ENCODE measurements at places on chromosomes 2 and 18.

DNA sequence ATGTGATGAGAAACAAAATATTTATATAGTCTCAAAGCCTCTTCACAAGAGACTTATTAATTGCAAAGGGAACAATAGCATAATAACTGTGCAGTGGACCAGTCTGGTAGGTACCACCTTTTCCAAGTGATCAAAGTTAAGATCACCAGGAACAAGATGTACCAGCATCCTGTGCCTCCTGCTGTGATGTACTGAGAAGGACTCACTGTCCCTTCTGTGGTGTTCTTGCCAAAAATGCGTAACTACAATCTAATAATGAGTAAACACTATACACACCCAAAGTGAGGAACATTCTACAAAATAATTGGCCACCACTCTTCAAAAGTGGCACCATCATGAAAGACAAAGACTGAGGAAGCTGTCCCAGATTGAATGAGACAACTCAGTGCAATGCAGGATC lies 14.5 kb downstream of the GNLY start:
- no peak for DNase-seq

DNA sequence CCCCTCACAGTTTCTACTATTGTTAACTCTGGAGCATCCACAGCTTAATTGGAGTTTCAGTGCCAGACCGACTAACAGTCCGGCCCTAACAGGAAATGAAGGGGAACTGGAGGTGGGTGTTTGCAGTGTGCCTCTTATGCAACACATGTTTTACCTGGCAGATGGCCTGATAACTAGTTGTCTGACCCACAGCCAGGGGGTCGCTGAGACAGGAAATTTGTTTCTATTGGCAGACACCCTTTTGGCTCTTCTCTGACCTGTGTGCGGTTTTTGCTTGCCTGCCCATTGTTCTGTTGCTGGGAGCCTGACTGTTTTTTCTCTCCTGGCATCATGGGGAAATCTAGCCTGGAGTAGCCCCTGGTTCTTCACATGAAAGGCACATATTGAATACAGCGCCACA lies 1329.8 kb downstream of the DSC3 start:
- DNase-seq = no peak

GRCh38 chr2:238861766-238862315 lies 14.0 kb downstream of the TWIST2 start:
- no peak for DNase-seq

GRCh38 chr2:119339562-119339923 lies 27.1 kb downstream of the C2orf76 start:
- DNase-seq = no peak

DNA sequence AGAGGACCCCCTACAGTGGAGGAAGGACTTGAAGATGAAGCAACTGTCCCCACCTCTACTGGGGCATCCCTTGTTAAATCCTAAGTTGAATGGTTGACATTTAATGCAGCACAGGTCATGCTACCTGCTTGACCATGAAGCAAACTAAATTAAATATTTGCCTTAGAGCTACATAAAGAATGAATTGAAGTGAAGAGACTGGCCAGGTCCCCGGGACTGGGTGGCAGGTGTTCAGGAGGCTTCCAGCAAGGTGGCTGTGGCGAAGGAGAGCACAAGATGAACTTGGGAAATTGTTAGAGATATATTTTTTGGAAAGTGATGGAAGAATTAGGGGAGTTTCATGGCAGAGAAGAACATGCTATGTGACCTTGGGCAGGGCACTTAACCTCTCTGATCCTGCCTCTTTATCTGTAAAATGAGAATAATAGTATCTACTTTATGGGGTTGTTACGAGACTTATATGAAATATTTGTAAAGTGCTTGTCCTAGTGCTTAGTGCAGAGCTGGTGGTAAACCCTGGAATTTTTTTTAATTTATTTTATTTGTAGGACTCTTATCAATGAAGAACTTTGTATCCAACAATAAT lies 37.3 kb downstream of the EFR3B start:
- DNase-seq = no peak

GRCh38 chr2:79612999-79613398 lies 100.1 kb downstream of the CTNNA2 start:
- no peak for DNase-seq

GRCh38 chr2:180871649-180872048 lies 108.8 kb upstream of the UBE2E3 start:
- no peak for DNase-seq

DNA sequence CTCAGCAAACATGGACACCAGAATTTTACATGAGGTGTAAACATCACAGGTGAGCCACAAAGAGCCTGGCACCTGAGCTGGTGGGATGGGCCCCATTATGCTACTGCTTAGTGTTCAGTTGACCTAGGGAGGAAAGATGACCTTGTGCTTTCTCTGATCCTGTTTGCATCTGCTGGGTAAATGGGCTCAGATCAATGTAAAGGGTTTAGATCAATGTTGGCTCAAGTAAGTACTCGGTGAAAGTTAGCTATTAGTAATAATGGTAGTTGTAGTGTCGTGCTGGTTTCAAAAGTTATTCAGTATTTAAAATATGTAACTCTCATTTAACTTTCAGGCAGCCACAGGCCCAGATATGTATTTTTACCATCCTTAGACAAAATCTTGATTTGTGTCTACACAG lies 19.8 kb downstream of the ABHD3 start:
- peak; percentile 24 for DNase-seq

DNA sequence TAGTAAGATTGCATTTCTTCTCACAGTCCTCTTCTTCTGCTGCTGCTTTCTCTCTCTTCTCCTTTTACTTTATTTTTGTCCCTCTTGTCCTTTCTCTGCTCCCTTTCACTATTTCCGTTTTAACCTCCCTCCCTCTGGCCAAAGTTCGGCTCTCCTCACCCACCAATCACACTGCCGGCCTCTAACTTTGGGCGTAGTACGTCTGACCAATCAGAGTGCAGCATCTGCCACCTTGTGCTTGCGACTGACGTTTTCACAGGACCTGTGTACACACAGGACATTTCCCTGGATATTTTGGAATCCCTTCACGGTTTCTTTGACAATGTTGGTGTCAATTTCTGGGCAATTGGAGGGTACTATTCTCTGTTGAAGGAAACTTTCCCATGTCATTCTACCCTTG lies 22.6 kb upstream of the ICOS start:
- DNase-seq = no peak

GRCh38 chr2:219218217-219218731 lies 484 bp downstream of the ABCB6 start:
- no peak for DNase-seq

DNA sequence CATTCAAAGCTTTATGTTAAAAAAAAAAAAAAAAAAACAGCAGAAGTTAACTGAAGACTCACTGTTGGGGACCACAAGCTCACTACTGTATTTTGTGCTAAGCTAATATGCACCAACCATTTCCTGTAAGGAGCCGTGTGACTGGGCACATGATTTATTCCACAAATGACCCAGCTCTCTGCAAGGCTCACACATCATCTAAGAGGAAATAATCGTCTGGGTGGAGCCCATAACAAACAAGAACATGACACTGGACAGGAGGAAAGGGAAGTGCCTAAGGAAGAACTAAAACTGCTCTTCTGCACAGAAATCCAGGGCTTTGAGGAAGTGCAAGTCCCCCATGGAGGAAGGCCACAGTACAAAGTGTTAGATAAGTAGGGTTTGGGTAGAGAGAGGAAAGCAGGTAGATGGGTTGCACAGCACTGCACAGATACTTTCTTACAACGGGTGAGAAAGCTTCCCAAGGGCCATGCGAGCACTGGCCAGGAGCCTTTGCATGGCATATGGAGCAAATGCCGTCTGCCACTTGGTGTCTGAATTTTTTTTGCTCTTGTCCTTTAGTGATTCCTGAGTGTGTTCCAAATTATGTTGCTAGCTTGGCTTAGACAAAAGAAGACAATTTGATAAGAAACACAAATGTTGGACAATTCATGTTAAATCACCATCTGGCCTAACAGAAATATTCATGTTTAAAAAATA lies 24.4 kb downstream of the NFE2L2 start:
- DNase-seq = no peak

- DNase-seq = no peak
Measured at GRCh38 chr2:128642821-128643220, 324.2 kb upstream of the HS6ST1 start.

- DNase-seq = no peak
Measured at GRCh38 chr2:5690718-5691220, 1.4 kb upstream of the SOX11 start.

- DNase-seq = no peak
Measured at GRCh38 chr2:191710411-191710900, 32.5 kb downstream of the NABP1 start.

DNA sequence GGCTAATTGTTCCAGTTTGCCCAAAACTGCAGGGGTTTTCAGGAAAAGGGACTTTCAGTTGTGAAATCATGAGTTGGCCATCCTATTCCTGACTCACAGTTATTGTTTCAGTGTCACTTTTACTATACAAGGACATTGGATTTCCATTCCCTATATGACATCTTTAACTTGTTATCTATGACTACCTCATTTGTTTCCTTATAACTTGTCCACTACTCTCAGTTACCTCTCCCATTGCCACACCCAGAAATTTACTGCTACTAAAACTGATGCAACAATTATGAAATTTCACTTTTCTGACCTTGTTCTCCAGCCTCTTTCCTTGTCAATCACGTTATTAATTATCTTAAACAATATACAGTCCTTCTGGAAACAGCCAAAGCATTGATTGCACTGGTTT lies 116.5 kb upstream of the ZNF804A start:
- no peak for DNase-seq

GRCh38 chr2:180655393-180655792 lies 325.0 kb upstream of the UBE2E3 start:
- DNase-seq = no peak

- DNase-seq = no peak
Measured at GRCh38 chr2:120348737-120349439, 3.0 kb downstream of the INHBB start.

- DNase-seq = no peak
Measured at GRCh38 chr18:8911408-8912340, 190.8 kb upstream of the NDUFV2 start.

- DNase-seq = peak; percentile 33
Measured at GRCh38 chr2:223897669-223898330, 47.3 kb downstream of the WDFY1 start.

DNA sequence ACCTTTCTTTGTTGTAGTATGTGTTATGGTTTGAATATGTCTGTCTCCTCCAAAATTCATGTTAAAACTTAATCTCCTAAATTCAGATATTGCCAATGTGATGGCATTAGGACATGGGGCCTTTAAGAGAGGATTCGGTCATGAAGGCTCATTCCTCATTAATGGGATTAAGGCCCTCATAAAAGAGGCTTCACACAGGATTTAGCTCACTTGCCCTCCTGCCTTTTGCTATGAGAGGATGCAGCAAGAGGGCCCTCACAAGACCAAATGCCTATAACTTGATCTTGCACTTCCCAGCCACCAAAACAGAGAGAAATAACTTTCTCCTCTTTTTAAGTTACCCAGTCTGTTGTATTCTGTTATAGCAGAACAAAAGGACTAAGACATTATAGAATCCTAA lies 19.7 kb downstream of the ZBTB14 start:
- no peak for DNase-seq

- DNase-seq = no peak
Measured at GRCh38 chr2:64567473-64567872, 43.3 kb downstream of the AFTPH start.

GRCh38 chr2:129673847-129674711 lies 305.4 kb upstream of the RAB6C start:
- peak; percentile 75 for DNase-seq

DNA sequence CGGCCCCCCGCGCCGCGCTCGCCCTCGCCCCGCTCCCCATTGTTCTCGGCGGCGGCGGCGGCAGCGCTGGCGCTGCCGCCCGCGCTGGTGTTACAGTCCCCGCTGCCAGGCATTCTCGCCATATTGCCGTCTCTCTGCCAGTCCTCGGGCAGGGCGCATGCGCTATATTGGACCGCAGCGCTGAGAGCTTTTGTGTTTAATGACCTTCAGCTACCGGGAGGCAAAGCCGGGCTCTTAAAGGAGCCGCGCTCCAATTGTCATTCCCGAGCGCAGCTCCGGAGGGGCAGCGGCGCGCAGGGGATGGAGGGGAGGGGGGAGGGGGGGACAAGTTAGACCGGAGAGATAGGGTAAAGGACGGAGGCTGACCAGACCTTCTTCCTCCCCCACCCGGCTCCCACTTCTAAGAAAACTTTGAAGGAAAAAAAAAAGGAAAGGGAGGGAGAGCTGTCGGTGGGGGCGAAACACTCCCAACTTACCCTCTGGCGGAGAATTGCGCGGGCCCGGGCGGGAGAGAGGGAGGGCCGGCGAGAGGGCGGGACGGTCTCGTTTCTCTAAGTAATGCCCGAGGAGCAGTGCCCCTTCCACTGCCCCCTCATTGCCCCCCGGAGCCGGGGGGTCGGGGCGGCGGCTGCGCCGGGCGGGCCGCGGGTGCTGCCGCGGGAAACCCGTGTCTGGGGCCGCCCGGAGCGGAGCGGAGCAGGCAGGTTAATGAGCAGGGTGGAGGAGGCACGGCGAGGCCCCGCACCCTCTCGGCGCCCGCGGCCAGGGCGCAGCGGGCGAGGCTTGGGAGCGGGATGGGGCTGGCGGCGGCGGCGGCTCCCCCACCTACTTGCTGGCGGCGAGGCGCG lies at the start of gene KCTD1:
KCTD1 (minus strand) TSS at position 139 of the 848 bp plus-strand sequence; CDS start at position 122, 17 bp downstream.
- DNase-seq = peak; percentile 65

DNA sequence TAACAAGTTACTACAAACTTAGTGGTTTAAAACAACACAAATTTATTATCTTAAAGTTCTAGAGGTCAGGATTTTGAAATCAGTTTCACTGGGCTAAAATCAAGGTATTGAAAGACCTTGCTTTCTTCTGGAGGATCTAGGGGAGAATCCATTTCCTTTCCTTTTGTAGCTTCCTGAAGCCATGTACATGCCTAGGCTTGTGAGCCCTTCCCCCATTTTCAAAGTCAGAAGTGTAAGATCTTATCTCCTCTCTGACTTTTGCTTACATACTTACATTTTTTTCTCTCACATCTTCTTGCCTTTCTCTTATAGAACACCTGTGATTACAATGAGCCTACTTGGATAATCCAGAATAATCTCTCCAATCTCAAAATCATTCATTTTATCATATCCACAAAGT lies 78.7 kb upstream of the MBOAT2 start:
- DNase-seq = no peak

- DNase-seq = no peak
Measured at GRCh38 chr2:23534771-23535170, 149.8 kb downstream of the KLHL29 start.

DNA sequence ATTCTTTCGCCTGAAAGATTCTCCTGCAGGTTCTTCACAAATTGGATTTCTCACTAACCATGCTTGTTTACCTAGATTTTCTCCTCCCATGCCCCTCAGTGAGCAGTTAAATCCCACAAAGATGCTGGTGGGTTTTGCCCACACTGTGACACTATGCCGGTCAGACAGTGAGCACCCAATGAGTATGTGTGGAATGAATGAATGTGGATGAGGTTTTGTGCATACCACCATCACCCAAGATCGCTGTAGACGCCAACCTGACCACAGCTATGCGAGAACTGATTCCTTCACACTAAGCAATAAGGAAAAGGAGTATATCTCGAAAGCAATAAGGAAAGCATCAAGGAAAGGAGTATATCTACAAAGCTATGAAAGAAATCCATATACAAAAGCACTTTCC lies 116.7 kb downstream of the PID1 start:
- DNase-seq = no peak

DNA sequence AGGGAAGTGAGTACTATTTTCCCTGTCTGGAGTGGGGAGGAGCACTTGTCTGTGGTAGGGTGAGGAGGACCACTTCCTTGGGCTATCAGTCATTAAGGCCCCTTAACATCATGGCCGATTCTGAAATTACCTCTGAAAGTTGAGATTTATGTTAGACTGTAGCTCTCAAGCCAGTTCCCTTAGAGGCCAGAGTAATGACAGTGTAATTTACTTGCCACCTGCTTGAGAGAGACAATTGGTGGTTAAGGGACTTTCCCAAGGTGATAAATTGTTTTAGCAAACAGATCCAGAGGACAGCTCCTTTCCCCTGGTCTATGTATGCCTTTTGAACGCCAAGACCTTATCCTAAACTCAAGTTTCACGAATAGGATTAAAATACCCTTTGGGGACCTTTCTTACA lies 56.1 kb downstream of the NEDD4L start:
- no peak for DNase-seq

Measured in GM06990 (cell line).